ENCODE measurements at places on chromosomes 11 and 22.

DNA sequence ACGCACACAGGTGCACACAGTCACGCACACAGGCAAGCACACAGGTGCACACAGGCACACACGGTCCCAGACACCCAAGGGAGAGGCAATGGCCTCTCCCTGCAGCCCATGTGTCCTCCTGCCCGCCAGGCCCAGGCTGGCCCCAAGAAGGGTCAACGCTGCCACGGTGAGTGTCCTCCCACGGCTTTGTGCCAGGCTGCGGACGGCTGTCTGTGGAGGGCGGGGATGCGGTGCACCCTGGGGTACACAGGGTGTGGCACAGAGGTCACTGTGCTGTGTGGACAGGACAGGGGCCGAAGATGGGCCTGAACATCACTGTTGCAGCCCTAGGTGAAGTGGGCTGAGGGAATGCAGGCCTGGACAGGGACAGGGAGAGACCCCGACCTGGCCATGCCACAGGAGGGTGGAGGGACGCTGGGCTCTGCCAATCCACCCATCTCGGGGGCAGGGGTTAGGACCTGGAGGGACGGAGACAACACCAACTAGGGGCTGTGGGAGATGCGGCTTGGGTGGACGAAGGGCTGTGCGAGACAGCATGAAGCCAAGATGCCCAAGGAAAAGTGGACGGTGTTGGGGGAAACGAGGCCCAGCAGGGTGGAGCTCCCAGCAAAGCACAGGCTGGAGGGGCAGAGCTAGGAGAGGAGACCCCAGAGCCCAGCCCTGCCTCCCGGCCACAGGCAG, 523.8 kb downstream of the BRD1 start:
- DNase-seq, result no peak

- DNase-seq, result no peak
These were observed 3.3 kb upstream of the SCARF2 start for GRCh38 chr22:20440637-20441591.

- no peak for DNase-seq
These were observed 21.9 kb downstream of the IGSF9B start for GRCh38 chr11:133934599-133935550.

- DNase-seq, result no peak
These were observed 7.8 kb upstream of the PVALB start for GRCh38 chr22:36824655-36825054.

GRCh38 chr22:37672206-37672919, 3.1 kb upstream of the LGALS1 start:
- no peak for DNase-seq

DNA sequence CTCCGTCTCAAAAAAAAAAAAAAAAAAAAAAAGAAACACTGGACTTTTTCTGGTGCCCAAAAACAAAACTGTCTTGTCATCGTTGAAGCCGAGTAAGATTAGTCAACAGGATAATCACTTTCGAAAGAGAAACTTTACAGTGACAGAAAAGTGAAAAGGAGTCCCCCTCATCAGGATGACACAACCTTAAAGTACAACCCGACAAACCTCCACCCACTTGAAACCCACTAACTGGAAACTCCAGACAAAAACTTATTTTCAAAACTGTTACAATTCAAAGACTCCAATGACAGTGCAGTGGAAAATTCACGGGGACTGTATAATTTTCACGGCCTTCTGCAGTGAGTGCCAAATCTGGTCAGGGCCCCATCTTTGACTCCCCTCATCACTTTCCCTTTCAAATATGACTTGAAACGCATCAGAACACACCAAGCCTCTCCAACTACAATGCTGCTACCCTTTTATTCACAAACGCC, 1.3 kb downstream of the DENND5A start:
- no peak for DNase-seq

DNA sequence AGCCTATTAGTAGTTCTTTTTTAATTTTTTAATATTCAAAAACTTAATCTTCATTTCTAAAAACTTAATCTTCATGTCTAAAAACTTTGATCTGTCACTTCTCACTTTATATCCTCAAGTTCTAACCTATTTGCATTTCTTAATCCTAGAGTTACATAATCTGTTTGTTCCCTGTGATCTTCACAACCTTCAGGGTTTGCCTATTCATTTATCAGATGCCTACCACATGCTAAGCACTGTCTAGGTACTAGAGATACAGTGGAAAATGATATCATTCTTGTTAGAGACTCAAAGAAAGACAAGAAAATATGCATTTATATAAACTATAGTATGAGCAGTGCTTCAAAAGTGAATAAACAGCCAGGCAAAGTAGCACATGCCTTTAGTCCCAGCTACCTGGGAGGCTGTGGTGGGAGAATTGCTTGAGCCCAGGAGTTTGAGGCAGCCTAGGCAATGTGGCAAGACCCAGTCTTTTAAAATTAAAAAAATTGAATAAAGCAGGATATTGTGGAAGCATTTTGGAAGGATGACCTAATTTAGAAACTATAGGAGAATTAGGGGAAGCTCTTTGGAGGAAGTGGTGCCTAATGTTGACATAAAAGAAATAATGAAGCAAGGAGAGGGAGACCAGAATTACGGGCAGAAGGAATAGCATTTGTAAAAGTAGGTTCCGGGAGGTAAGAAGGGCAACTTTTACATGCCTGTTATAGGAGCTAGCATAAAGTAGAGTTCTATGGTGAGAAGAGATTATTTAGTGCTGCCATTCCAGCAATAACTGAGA, 54.4 kb upstream of the GRK2 start:
- DNase-seq, result no peak

DNA sequence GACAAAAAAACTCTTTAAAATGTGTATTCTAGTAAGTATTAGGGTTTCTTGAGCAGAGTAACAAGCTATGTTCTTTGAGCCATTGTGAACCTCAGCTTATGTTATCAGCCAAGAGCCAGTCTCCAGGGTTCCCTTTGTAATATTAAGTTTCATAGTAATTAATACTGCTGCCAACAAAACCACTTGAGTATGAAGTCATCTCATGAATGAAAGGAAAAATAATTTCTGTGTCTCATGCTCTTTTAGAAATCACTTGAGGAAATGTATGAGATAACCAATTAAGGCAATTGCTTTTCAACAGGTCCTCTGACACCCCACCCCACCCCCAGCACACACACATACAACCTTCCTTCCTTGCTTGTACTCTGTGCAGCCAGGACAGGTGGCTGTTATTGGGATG, 59.9 kb downstream of the BBOX1 start:
- no peak for DNase-seq

DNA sequence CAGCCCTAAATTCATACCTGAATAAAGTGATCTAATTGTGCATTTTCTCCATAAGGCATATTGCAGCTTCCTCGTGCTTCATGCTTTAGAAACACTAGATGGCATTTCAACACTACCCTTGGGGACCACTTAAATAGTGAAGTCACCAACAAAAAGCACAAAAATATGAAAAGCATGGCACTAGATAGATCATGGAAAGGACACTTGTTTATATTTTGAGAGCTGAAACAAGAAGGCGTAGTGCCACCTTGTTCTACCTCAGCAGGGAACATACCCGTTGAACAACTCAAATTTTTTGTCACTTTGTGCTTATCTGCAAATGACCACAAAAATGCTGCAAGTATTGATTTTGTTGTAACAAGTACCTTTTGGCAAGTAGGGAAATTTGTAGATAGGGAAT, 8.6 kb downstream of the TBCEL start:
- DNase-seq, result no peak

DNA sequence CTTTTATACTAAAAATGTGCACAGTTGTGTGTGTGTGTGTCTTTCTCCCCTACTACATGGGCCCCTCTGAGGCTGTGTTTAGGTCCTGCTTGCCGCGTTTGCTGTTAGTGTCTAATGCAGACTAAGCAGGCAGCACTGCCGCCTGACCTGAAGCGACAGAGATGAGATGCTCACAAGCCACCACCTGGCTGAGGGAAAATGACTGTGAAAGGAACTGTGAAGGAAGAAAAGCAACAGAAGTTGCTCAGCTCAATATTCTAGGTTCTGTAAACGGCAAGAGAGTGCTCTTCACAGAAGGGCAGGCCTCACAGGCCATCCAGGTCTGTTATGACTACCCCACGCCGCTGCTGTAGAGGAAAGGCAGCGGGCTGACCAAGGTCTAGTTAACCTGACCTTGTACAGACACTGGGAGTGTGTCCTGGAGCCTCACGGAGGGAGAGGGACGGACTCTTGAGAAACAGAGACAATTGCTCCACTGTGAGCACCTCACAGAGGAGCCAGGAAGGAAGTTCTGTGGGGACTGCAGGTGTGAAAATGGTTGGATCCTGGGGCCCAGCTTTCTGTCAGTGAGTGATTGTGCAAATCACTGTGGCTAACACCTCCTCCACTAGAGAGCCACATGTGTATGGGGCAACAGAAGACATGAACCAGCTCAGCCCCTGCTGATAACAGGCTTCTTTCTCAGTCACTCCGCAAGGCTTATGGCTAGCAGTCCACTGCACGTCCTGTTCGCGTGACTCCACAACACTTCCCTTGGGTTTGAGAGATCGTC, 31.3 kb upstream of the YPEL1 start:
- DNase-seq, result peak; percentile 12

DNA sequence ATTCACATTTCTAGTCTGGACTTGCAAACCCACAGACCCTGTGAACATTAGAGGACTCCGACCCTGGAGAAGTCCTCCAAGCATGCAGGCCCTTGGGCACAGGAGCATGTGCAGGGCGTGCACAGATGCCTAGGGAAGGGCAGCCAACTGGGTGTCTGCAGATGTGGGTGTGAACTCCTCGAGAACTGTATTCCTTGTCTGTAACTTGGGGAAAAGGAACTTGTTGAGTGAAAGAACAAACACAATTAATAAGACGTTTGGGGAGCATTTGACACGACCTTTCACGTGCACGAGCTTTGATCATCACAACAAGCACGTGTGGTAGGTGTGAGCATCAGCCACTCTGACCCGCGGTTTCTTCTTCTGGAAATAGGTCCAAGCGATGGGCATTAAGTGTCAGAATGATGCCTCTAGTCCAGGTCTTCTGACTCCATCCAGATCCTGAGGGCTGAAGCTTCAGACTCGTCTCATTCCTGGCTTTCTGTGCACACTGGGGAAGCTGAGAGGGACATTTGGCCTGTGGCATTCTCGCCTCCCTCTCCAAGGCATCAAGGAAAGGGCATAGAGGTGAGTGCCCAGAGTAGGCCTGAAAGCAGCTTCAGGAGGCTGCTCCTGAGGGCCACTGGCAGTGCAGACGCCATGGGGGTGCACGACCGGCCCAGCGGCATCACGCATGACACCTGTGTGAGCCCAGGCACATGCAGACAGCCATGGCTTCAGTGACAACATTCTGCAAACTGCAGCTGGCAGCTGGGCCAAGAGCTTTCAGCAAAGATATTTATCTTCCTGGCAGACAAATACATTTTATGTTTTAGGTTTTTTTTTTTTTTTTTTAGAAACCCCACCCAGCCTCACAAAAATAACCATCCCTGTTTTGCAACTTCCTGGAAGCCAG, 32.5 kb downstream of the ALX4 start:
- no peak for DNase-seq

DNA sequence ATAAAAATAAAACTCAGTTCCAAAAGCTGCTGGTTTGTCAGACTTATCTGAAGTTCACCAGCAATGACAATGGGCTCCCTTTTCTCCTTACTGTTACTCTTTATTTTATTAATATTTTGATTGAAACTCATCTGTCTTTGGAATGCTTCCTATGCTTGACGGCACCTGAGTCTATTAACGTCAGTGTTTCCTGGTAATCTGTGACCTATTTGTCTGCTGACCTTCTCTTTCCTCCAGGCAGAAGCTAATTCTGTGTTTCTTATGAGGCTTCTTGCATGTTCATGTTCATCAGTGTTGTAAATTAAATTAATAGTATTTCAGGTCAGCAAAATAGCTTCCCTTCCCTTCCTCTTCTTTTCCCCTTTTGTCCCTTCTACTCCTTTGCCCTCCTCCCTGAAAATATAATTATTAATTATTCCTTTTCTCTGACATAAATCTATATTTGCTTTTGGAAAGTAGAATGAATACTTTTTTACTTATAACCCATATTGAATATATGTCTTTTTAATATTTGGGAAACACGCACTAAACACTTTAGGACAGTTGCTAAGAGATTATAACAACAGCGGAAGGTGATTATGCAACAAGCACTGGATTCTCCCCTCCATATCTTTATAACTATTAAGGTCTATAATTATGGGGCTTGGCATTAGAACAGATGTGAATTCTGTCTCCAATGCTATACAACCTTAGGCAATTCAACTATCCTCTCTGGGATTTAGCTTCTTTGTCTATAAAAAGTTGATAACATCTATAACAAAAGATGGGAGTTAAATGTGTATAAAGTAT, 32.1 kb upstream of the PCF11 start:
- DNase-seq, result no peak

GRCh38 chr11:57653163-57653562, 3.5 kb upstream of the YPEL4 start:
- no peak for DNase-seq

DNA sequence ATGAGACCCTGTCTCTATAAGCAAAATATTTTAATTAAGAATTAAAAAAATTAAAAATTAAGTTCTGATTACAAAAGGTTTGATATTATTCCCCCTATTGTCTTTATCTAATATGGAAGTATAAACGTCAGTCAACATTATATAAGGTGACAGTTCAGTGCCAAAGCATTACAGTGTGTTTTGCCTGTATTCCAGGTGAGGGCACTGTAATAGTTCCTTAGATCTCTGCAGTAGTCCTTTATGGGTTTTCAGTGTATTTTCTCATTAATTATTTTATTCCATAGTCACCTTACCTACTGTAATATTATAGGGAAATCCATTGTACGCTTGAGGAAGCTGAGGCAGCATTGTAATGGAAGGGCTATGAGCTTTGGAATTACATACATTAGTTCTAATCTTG, 33.0 kb downstream of the FAR1 start:
- no peak for DNase-seq

GRCh38 chr22:35039625-35040024, 26.3 kb upstream of the ISX start:
- DNase-seq, result no peak

DNA sequence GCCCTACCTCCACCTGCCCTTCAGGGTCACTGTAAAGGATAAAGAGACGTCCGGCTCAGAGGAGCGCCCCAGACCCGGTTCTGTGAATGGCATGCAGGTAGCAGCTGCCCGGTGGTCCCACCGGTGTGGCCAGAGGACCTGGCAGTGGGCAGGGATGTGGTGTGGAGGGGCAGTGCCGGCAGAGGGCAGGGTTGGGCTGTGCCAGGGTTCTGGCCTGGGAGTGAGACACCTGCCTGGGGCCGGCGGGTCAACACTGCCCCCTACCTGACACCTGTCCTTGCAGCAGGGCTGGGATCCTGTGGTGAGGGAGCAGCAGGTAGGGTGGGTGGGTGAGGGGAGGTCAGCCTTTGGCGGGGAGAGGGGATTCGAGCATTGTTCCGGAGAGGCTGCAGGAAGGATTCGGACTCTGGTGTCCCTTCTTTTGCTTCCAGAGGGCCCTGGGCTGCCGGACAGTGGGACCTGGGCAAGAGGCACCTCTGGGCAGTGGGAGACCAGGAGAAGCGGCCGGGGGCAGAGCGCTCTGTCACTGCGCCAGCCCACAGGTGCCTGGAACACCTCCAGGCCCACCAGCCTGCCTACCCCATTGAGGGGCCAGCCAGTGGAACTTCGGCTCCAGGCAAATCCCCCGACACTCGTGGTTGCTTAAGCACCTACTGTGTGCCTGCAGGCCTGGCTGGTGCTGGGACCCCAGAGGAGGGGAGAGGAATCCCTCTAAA, 1.6 kb upstream of the PHLDA2 start:
- DNase-seq, result no peak

- no peak for DNase-seq
These were observed 13.7 kb downstream of the ETS1 start for GRCh38 chr11:128573638-128574037.

GRCh38 chr11:61890529-61891330, 615 bp downstream of the FADS3 start:
- no peak for DNase-seq

- DNase-seq, result no peak
These were observed 58.6 kb downstream of the HIPK3 start for GRCh38 chr11:33315822-33316221.
